ENCODE measurements at places on chromosomes 12 and 14.

- DNase-seq, result peak; percentile 10
Measured at GRCh38 chr14:69107407-69108003, 45.4 kb downstream of the DCAF5 start.

GRCh38 chr12:42589465-42590329 is at the start of gene PRICKLE1:
Gene PRICKLE1, minus strand, starts transcription at chr12:42589746. Its CDS starts 117,230 bp downstream, at chr12:42472516.
- DNase-seq, result peak; percentile 57

- no peak for DNase-seq
Measured at GRCh38 chr14:79464468-79464867, 746.8 kb downstream of the DIO2 start.

DNA sequence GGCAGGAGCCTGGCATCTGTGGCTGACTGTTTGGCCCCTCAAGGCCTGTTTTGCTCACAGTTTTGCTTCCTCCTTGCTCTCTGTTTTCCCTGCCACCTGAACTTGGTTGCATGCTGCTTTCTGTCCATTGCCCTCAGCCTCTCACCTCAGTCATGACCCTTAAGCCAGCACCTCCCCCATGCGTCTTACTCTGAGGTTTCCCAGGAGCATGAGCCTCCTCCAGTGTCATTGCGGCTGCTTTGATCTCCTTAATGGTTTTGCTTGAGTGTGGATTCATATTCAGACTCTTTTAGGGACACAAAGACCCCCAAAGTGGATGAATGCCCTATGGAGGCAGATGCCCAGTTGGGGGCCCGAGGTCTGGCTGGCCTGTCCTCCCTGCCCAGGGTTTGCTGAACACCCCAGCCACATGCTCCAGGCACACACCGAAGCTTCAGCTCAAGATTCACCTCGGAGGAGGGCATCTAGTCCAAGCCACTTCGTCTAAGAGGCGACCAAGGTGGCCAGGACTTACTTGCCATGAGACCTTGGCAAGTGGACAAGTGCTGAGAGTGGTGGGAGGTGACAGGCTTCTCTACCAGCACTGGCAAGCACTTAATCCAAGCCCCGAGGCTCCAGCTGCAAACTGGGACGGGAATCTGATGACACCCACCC is 95.4 kb upstream of the DIO3 start:
- no peak for DNase-seq

- no peak for DNase-seq
Measured at GRCh38 chr14:29236848-29237247, 470.3 kb downstream of the FOXG1 start.

GRCh38 chr12:120971299-120972180 is 6.8 kb upstream of the HNF1A start:
- DNase-seq, result peak; percentile 98

DNA sequence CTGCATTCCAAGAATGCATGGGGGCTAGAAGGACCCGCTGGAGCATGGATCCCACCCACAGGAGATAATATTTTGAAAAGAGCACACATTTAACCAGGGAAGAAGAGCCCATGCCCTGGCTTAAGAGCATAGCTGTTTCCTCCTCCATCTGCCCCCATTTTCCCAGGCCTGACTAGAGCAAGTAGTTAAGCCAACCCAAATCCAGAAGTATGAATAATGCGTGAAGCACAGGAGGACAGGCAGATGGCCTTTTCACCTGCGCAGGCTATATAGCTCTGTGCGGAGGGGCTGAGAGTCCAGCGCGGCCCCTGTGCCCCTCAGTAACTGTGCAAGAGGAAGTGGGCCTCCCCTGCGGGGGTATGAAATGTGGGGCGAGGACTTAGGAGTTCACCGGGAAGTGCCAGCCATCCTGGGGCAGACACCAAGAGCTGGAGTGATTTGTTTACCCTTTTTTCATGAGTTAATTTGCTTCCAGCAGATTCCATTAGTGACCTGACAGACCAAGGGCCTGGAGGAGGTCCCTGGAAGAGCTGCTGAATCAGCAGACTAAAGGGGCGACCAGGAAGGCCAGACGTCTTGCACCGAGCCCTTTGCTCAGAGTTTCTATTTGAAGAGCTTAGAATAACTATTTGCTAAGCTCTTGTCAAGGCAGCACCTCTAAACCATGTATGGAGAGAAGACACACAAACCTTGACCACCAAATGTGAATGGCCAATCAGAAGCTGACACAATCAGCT is 37.2 kb downstream of the DPF3 start:
- no peak for DNase-seq

DNA sequence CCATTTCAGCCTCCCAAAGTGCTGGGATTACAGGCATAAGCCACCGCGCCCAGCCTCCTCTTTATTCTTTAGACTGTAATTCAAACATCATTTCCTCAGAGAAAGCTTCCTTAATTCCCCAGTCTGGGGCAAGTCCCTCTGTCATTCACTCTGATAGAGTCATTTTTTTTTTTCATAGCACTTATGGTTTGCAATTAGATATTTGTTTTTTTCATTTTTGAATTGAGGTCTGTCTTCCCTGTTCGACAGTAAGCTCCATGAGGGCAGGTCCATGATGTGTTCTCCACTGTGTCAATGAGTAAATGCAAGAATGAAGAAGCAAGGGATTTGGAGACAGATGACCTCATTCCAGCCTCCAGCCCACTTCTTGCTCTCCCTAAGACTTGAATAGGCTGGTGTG is 12.1 kb downstream of the ASIC1 start:
- DNase-seq, result no peak
